HFFc6 (cell line): ENCODE measurements at places on chromosomes 3 and 15. TPM values are rescaled to one million over a fixed set of nuclear protein-coding genes. Genes with fewer than 3 reads are reported as not detected.

TNK2 gene
- 37.7 to 46.1 TPM (median 46.0 TPM) in 3 replicates for total RNA-seq

CAND2 gene
- total RNA-seq, result 4.5 to 9.9 TPM (median 5.1 TPM) in 3 replicates

TGM4 gene
- total RNA-seq, result not detected in 3 replicates

MKRN2OS gene
- total RNA-seq, result not detected in 3 replicates

SOX14 gene
- not detected in 2 replicates for total RNA-seq

INSYN1 gene
- total RNA-seq, result 0.15 to 2.5 TPM (median 0.72 TPM) in 3 replicates

AGTR1 gene
- total RNA-seq, result 0.10 TPM in 1 of 3 replicates, not detected in the others

ACVR2B gene
- 1.1 to 1.7 TPM (median 1.4 TPM) in 3 replicates for total RNA-seq

WDR72 gene
- not detected in 3 replicates for total RNA-seq

- no peak for DNase-seq
Measured at GRCh38 chr3:126394977-126395321, 240 bp downstream of the CFAP100 start.

- DNase-seq, result no peak
Measured at GRCh38 chr3:72101494-72101893, 316.5 kb upstream of the PROK2 start.

GRCh38 chr3:13191016-13191415, 117.8 kb upstream of the IQSEC1 start:
- DNase-seq, result no peak

GRCh38 chr15:56732886-56733135, 498 bp downstream of the ZNF280D start:
- no peak for DNase-seq

- DNase-seq, result no peak
Measured at GRCh38 chr3:117580806-117581205, 871.2 kb downstream of the TUSC7 start.

DNA sequence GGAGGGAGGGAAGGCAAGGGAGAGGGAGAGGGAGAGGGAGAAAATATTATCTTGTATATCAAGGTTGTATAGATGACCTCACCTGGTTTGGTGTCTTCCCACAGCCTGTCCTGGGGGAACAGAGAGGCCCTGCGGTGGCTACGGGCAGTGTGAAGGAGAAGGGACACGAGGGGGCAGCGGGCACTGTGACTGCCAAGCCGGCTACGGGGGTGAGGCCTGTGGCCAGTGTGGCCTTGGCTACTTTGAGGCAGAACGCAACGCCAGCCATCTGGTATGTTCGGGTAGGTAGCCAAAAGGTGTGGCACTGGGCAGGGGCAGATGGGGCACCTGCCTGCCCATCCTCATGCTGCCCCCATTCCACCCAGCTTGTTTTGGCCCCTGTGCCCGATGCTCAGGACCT, 7.1 kb downstream of the CRELD1 start:
- DNase-seq, result no peak

- DNase-seq, result no peak
Measured at GRCh38 chr3:172844428-172844827, 93.9 kb downstream of the ECT2 start.

- DNase-seq, result no peak
Measured at GRCh38 chr3:107931326-107931725, 159.5 kb downstream of the CD47 start.

- no peak for DNase-seq
Measured at GRCh38 chr3:71078723-71079525, 504.6 kb downstream of the FOXP1 start.

DNA sequence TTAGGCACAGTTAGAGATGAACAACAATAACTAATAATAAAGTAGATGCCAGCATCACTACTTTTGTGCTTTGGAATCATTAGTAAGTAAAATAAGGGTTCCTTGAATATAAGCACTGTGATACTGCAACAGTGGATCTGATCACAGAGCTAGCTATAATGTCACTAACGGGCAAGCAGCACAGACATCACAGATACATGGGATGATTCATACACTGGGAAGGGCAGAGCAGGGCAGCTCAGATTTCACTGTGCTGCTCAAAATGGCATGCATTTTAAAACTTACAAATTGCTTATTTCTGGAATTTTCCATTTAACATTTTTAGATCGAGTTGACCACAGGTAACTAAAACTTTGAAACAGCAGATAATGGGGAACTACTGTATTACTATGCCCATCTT, 476.6 kb downstream of the FHIT start:
- DNase-seq, result no peak

DNA sequence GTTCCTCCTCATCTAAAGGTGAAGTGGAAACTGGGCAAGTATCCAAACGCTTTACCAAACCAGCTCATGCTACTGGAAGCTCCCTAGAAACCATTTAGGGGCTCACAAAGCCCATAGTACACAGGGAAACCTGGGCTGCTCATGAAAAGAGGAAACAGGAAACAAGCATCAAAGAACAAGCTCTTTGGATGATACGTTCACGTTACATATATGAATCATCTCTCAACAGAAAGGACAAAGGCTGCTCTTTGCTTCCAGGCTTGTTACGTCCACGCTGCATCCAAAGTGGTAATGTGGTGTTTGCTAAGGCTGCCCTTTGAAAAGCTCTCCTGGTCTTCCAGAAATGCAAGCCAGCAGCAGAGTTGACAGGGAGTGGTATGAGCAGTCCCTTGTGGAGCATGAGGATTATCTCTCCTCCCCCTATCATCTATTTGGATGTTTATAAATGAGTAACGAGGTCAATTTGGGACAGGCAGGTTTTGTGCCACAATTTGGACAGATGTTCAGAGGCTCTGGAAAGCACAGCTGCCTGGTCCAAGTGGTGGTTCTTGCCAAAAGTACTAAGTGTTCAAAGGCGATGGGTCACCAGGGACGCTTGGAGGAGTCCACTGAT, 98.0 kb upstream of the RORA start:
- no peak for DNase-seq

DNA sequence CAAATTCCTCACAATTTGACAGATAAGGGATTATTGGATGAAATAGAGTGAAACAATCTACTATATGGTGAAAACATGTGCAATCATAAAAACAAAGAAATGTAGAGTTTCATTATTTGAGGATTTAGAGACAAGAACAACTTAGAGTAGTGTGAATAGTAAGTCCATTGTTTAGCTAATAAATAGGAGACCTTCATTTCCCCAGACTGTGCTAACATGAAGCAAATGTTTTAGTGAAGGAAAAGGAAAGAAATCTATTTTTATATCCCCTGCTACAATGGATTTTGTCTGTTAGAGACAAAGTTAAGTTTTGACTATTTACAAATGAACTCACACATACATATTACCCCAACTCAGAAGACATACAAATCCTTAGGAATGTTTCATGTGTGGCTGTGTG, 77.8 kb downstream of the EFL1 start:
- no peak for DNase-seq
